ENCODE measurements at places on chromosomes 6 and 20.

DNA sequence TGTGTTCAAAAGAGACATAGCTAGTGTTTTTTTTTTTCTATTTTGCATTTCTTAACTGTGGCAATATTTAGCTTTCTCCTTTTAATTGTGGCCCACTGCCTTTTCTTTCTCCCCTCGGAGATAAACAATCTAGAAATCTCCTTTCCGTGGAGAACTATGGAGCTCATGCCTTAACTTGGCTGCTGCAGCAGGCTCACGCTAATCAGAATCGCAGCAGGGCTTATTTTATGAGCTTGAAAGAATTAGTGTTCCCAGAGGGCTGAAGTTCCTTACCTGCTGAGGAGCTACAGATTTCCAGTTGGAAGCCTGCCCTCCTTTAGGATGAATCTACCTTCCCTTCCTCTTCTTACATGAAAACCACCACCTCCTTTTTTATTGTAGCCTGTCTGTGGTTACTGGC is 35.6 kb downstream of the CTNNBL1 start:
- DNase-seq, result no peak

DNA sequence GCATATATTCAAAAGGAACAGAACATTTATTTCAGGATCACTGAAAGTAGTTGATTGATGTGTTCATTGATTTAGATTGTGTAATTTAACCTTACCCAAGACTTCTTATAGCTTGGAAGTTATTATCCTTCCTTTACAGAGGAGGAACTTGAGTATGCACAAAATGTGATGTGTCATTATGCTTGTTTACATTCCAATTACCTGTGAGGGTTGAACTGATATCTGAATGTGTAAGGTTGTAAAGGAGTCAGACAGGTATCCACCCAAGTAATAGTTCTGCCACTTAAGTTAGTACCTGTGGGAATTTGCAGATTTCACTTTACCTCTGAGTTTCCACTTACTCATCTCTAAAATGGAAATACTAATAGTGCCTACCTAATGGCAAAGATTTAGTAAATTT is 668.2 kb downstream of the DOK5 start:
- DNase-seq, result no peak

GRCh38 chr6:90537723-90538258 is 49.1 kb downstream of the MAP3K7 start:
- DNase-seq, result no peak

DNA sequence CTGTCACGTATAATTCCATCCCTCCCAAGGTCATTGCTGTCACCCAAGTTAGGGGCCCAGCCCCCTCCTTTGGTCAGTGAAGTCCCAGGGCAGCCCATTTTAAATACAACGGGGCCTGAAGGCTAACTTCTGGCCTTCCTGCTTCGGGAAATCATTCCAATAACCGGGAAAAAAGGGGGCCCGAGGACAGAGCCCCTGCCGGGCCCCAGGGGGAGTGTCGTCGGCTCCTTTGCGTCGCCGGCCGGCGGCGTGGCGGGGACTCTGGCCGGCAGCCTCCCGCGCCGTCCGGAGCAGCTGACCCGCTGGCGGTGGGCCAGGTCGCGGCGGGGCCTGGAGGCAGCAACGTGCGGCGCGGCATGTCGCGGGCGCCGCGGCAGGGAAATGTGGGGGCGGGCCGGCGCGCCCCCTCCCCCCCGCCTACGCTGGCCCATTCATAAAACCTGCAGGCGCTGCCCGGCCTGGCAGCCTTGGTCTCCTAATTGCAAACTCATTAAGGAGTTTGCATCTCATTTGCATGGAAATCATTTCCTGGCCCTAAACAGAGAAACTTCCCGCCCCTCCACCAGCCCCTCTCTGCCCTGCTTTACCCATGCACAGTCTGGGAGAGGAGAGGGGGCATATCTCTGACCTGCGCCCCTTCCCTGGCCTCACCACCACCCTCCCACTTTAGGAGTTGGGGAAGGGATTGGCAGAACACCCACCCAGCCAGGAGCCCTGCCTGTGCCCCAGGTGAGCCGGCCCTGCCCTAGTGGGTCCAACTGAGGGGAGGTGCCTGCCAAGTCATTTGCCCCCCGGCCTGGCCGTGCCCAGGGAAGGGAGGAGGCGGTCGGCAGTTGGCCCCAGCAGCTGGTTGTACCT is 50.7 kb downstream of the MRPL14 start:
- no peak for DNase-seq

DNA sequence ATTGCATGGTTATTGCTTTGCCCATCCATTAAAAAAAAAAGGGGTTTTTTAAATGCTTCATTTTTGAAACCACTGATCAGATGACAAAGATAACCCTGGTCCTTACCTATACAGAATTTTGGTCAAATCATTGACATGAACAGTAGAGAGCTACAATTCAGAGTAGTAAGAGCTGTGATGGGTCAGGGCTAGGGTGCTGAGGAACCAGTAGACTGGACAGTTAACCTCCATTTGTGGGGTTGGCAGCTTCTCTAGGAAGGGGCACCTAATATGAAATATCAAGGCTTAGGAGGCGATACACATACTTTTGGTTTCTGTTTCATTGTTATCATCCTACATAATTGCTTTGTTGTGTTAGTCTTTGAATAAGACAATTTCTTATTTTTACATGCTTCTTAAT is 55.1 kb downstream of the ORC3 start:
- no peak for DNase-seq

GRCh38 chr20:32522776-32523612 is 62.1 kb downstream of the NOL4L start:
- no peak for DNase-seq

DNA sequence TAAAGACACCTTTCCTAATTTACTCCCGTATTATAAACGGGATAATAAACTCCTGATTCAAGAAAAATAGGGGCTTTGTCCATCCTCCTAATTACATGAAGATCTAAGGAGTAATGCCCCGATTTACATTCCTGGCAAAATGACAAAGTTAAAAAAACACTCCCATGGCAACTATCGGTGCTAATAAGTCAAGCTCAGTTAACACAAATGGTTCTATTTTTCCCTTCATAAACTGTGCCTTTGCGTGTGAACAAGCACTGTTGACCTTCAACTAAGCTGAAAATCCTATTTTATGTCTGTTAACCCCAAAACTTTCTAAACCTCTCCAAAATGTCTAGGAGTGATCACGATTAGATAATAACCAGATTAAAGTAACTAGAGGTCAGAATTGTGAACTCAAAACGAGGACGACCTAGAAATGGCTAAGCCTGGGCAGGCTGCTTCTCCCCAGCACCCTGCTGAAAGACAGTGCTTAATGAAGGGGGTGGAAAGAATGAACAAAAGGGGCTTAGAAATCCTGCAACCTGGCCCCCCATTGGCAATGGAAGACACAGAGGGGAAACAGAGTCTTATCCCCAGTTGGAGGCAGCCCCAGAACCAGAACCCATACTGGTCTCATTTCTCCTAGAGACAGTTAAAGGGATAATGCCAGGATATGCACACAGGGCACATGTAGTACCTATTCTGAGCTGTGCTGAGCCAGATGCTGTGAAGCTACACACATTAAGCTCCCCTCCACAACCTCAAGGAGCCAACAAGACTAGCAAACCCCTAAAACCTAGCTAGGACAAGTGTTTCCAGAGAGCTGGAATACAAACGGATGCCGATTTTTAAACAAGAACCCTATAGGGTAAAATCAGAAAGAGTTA is 23.0 kb downstream of the SLC23A2 start:
- DNase-seq, result no peak

DNA sequence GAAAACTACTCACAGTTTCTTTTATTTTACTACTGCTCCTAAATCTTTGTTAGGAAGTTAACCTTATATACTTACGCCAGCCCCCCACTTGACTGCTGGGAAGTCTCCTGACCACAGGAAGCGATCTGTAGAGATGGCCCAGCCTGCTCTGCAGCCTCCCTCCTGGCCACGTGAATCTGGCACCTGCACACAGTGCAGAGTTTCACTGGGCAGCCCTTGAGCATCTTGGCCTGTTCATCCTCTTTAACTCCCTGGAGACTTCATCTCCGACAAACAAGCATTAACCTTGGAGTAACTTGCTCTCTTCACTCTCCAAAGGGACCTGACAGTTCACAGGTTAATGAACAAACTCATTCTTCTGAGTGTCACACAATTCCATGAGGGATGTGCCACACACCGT is 294.1 kb downstream of the BTBD9 start:
- DNase-seq, result no peak

GRCh38 chr6:91904586-91905164 is 1317.8 kb upstream of the MAP3K7 start:
- no peak for DNase-seq

- DNase-seq, result no peak
These were observed 41.3 kb upstream of the HFE start for GRCh38 chr6:26045928-26046368.

DNA sequence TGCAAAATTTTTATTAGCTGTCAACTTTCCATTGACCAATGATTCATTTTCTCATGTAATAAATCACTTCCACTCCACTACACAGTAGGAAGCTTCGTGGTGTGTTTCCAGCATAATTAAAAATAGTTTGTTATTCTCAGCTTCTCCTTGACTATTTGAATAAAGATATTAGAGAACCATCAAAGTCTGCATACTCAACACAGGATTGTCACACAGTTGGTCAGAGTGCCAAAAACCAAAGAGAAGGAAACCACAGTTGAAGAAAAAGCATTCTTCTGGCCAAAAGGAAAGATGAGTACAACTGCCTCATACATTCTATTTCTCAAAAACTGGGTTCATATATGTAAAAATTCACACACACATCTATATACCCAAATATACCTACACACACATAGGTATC is 455.1 kb upstream of the HSF2 start:
- no peak for DNase-seq

- no peak for DNase-seq
These were observed 711 bp upstream of the C20orf141 start for GRCh38 chr20:2814076-2814475.

DNA sequence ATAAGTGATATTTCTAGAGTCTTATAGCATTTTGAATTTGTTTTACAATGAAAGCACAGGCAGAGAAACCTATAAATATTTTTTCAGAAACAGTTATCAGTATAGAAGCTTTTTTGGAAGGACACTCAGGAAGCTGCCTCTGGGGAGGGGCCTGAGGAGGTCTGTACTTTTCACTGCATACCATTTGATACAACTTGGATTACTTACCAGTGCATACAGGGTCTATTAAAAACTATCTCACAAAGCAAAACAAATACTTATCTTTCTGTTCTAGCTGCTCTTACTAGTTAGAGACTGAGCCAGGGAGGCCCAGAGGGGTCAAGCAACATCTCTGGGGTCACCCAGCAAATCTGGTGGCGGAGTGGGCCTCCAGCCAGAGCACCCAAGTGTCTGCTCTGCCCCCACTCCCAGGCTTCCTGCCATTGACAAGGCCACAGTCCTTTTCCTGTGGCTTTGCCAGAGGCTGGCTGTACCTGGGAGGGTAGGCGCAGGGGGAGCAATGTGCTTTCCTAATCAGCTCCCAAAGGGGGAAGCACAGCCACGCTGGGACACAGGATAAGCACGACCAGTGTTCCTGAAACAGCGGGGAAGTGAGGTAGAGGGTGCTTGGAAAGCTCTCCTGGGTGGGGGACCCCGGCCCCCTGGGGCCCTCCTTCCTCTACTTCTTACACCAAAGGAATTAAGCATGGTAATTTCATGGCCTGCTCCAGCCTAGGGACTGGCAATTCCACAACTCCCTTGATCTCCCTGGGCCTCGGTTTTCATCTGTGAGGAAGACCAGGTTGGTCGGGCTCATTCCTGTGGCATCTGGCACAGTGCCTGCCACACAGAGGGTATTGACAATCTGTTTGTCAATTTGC is 7.8 kb downstream of the TCF15 start:
- no peak for DNase-seq

- no peak for DNase-seq
These were observed 124.3 kb downstream of the IPCEF1 start for GRCh38 chr6:154232013-154232910.

GRCh38 chr6:56348578-56348977 is 101.2 kb upstream of the COL21A1 start:
- no peak for DNase-seq

- DNase-seq, result no peak
These were observed 4.5 kb upstream of the ALDH8A1 start for GRCh38 chr6:134954272-134955000.

- DNase-seq, result no peak
These were observed 82.4 kb upstream of the SMLR1 start for GRCh38 chr6:130744576-130745366.

- DNase-seq, result no peak
These were observed 119.8 kb downstream of the SGK1 start for GRCh38 chr6:134198093-134198492.

GRCh38 chr20:13930281-13930680 is 60.1 kb downstream of the SEL1L2 start:
- no peak for DNase-seq

- DNase-seq, result no peak
These were observed 67.2 kb downstream of the EZR start for GRCh38 chr6:158751921-158752320.

- DNase-seq, result no peak
These were observed 47.5 kb downstream of the TSPYL4 start for GRCh38 chr6:116206231-116206903.

DNA sequence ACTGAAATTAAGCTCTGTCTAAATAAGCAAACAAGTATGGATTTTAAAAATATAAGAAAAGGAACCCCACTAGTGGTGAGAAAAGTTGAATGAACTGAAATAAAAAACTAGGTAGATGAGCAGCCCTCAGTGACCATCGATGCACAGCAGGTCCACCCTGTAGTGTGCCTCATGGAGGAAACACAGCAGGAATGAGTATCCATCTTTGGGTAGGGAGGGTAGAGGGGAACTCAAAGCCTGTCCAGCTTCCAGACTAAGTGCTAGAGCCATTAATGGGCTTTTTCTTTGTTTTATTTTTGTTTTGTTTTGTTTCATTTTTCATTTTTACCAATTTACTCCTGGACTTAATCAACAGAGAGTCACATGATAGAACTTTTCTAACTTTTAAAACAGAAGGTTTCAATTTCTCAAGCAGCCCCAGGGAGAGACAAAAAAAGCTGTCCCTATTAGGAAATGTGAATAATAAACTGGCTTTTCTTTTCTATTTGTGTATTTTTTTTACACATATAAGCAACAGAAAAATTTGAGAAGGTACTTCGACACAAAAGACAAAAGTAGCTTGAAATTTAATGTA is 700.6 kb downstream of the HACE1 start:
- DNase-seq, result no peak

GRCh38 chr20:63208346-63208909 is 7.5 kb downstream of the YTHDF1 start:
- DNase-seq, result no peak

GRCh38 chr20:14445902-14446301 is 108.5 kb upstream of the FLRT3 start:
- no peak for DNase-seq

- no peak for DNase-seq
These were observed 742 bp downstream of the TBCC start for GRCh38 chr6:42745083-42745639.

DNA sequence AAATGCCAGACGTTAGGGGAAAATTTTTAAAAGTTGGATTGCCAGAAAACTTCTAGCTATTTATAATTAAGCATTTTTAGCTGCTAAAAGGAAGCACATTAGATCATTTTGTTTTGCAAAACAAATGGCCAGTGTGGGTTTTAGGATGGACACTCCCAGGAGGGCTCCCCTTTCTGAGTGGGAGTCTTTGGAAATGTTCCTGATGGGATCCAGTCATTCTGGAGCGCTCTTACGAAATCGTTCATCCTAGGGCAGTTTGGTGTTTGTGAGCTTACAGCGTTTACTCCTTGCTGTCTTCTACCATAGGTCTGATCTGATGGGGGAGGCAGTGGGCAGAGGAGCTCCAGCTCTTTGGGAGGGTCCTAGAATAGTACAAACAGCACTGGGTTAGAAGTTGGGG is 14.7 kb downstream of the GNAS start:
- no peak for DNase-seq

- no peak for DNase-seq
These were observed 260.0 kb downstream of the DHX35 start for GRCh38 chr20:39222101-39222500.

- DNase-seq, result no peak
These were observed 2.9 kb upstream of the THBS2 start for GRCh38 chr6:169256518-169256917.
